ENCODE measurements at places on chromosomes 1 and 21. TPM values are rescaled to one million over a fixed set of nuclear protein-coding genes. Genes with fewer than 3 reads are reported as not detected.

ADAMTS5 gene
- 9.3 TPM for total RNA-seq

CRYZL1 gene
- 36.9 TPM for total RNA-seq

IL6R gene
- total RNA-seq, result 35.6 TPM

SELENBP1 gene
- total RNA-seq, result 120 TPM

OLFML2B gene
- total RNA-seq, result 7.1 TPM

LRRC53 gene
- total RNA-seq, result not detected

PGLYRP3 gene
- not detected for total RNA-seq

NKAIN1 gene
- total RNA-seq, result 0.33 TPM

ERRFI1 gene
- total RNA-seq, result 11.5 TPM

AIRE gene
- total RNA-seq, result under 0.01 TPM

NBPF26 gene
- 22.0 TPM for total RNA-seq

CD52 gene
- not detected for total RNA-seq

SH2D2A gene
- total RNA-seq, result not detected

PTGER3 gene
- 3.9 TPM for total RNA-seq

SYF2 gene
- total RNA-seq, result 34.9 TPM

CR1L gene
- total RNA-seq, result not detected

SLAMF7 gene
- total RNA-seq, result not detected

LRRC47 gene
- total RNA-seq, result 46.3 TPM

EDARADD gene
- under 0.01 TPM for total RNA-seq

NPPB gene
- not detected for total RNA-seq

FMOD gene
- 1.6 TPM for total RNA-seq

KIF17 gene
- total RNA-seq, result 1.5 TPM

CFHR2 gene
- not detected for total RNA-seq

AADACL3 gene
- total RNA-seq, result not detected

HPDL gene
- 0.73 TPM for total RNA-seq

RGS8 gene
- under 0.01 TPM for total RNA-seq

KCND3 gene
- total RNA-seq, result under 0.01 TPM

OR2L3 gene
- total RNA-seq, result not detected

DLGAP3 gene
- total RNA-seq, result 0.17 TPM

S100PBP gene
- 29.9 TPM for total RNA-seq

SPSB1 gene
- total RNA-seq, result 57.1 TPM

GBP6 gene
- 0.15 TPM for total RNA-seq

HRNR gene
- total RNA-seq, result not detected

ZBTB8B gene
- not detected for total RNA-seq

THEM5 gene
- 0.17 TPM for total RNA-seq

SYCP1 gene
- total RNA-seq, result not detected

RGS4 gene
- total RNA-seq, result 110 TPM

MRPL55 gene
- 60.7 TPM for total RNA-seq

TIAM1 gene
- 2.9 TPM for total RNA-seq

FAM72D gene
- 1.3 TPM for total RNA-seq

LRRC71 gene
- not detected for total RNA-seq

PRDM16 gene
- 1.5 TPM for total RNA-seq

TACSTD2 gene
- 0.33 TPM for total RNA-seq

ZNF326 gene
- 4.1 TPM for total RNA-seq

CREG1 gene
- 56.3 TPM for total RNA-seq

SMCP gene
- not detected for total RNA-seq

TRIM67 gene
- not detected for total RNA-seq

FABP3 gene
- 109 TPM for total RNA-seq

SSR2 gene
- 711 TPM for total RNA-seq

MKNK1 gene
- total RNA-seq, result 24.6 TPM

STYXL2 gene
- total RNA-seq, result not detected

DMBX1 gene
- total RNA-seq, result not detected

CACNA1S gene
- total RNA-seq, result not detected

AMIGO1 gene
- total RNA-seq, result 3.6 TPM

CAMK1G gene
- total RNA-seq, result 2.2 TPM

SERINC2 gene
- total RNA-seq, result 38.9 TPM
